ENCODE measurements at places on chromosomes 7 and 10.

GRCh38 chr7:111499027-111499426 lies 63.3 kb downstream of the IMMP2L start:
- no peak for DNase-seq

GRCh38 chr7:125675640-125676039 lies 746.0 kb upstream of the POT1 start:
- DNase-seq: no peak

- DNase-seq: no peak
Measured at GRCh38 chr7:144414815-144415214, 11.3 kb upstream of the NOBOX start.

GRCh38 chr10:118017071-118017740 lies 29.5 kb downstream of the RAB11FIP2 start:
- no peak for DNase-seq

DNA sequence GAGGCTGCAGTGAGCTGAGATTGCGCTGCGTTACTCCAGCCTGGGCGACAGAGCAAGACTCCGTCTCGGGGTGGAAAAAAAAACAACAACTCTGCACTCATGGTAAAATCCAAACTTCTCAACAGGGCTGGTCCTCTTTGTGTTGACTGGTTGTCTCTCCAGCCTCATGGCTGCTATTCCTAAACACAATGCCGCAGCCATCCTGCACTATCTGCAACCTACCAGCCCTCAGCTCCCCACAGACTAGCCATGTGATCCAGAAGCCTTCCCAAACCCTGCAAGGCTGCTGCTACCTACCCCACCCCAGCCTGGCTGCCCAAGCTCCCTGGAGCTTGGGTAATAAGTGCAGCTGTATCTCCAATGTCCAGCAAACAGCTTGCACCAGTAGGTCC lies 11.7 kb downstream of the ZYX start:
- DNase-seq: no peak

GRCh38 chr7:132149436-132150304 lies 426.6 kb downstream of the PLXNA4 start:
- no peak for DNase-seq

DNA sequence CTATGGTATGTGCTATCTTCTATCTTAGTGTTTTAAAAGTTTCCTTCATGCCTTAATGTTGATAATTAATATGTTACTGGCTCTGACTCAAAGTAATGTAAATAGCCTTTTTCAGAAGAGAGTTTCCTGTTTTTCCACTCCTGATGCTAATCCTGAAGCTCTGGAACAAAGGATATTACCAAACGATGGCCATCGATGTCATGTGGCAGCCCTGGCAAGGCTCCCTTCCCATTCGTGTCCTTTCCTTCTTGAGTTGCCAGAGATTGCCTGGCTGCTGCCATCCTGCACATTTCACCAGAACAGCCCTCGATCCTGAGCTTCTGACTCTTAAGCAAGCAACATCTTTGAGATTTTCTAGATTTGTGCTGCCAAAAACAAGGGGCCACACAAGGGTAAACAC lies 46.0 kb downstream of the RNF133 start:
- no peak for DNase-seq

DNA sequence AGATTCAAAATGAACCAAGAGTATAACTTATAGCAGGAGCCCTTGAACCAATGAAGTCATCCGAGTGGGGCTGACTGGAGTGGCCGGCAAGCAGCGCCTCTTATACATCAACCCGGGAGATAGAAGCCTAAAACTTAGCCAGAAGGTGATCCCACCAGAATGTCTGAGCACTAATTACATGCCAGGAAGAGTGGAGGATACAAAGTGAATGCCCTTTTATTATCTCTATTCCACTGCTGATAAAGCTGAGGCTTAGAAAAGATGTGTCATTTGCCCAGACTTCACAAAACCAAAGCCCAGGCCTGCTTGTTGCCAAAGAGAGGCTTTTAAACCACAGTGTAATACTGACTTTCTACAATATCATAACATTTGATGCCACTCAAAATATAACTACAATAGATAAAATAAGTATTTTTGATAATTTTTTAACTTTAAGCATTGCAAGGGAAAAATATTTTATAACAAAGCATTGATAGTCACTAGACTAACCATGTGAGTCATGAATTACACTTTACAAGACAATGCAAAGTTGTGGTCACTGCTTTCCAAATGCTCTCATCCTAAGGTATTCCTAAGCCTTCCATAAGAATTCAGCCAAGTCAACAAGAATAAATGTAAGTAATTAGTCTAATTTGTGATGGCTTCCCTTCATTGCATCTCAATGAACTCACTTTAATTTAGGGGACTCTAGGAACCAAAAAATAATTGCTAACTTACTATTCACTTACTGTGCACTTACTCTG lies 58.6 kb upstream of the ARID5B start:
- DNase-seq: no peak

GRCh38 chr7:69903410-69903809 lies 305.1 kb downstream of the AUTS2 start:
- no peak for DNase-seq

DNA sequence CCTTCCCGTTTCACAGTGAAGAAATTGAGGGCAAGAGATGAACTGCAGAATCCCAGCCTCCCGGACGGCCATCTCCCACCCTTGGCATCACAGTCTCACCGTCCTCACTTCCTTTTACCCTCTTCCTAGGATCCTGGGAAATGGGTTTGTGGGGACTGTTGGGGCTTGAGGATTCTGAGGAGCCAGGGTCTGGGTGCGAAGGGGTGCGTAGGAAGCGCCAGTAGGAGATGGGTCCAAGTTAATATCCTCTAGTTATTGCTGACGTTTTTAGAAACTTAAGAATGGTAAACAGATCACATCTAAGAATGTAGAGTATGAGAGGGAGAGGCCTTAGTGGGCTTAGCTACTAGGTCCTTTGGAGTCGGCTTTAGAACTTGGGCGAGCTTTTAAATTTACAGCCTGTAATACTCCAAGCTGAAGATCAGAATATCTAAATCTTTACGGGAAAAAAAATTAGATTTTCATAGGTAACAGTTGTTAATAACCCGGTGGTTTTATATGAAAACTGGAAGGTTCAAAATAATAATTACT lies 696 bp downstream of the MALSU1 start:
- no peak for DNase-seq

GRCh38 chr10:54666192-54666591 lies 134.8 kb downstream of the PCDH15 start:
- DNase-seq: no peak

GRCh38 chr10:78545756-78546155 lies 512.1 kb downstream of the RPS24 start:
- no peak for DNase-seq

GRCh38 chr10:63491588-63492316 lies 26.0 kb upstream of the JMJD1C start:
- DNase-seq: no peak

- DNase-seq: no peak
Measured at GRCh38 chr7:87318741-87319140, 26.7 kb upstream of the CROT start.

All from CD4-positive, alpha-beta T cell treated with Interleukin-1 beta for 1 hour (primary cell).